ENCODE measurements at places on chromosomes 7 and 10.

DNA sequence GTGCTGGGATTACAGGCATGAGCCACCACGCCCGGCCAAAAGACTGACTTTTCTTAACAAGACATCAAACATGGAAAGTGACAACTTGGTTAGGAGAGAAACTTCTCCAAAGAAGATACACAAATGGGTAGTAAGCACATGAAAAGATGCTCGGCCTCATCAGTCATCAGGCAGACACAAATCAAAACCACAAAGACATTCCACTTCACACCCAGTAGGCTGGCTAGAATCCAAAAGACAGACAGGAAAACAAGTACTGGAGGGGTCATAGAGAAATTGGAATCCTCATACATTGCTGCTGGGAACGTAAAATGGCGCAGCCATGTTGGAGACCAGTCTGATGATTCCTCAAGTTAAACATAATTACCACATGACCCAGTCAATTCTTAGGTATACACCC is 16.4 kb downstream of the SEPHS1 start:
- no peak for DNase-seq

DNA sequence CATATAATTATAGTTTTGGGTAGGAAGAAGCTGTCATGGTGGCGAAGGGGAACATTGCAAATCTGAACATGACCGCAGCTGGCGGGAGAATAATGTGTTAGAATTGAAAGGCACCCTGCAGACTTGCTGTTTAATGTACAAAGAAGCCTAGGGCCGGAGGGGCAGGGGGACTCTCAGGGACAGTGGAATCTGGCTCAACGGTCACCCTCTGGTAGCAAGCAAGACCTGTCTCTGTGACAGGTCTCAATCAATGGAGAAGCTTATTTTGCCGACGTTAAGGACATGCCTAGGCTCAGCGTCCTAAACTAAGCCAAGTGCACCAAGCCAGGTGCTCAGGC is 177.3 kb downstream of the NSUN6 start:
- DNase-seq = no peak

- no peak for DNase-seq
Observed at GRCh38 chr7:149370790-149371189, 90.1 kb downstream of the ZNF777 start.

GRCh38 chr7:69880840-69881239 is 282.6 kb downstream of the AUTS2 start:
- peak; percentile 37 for DNase-seq

DNA sequence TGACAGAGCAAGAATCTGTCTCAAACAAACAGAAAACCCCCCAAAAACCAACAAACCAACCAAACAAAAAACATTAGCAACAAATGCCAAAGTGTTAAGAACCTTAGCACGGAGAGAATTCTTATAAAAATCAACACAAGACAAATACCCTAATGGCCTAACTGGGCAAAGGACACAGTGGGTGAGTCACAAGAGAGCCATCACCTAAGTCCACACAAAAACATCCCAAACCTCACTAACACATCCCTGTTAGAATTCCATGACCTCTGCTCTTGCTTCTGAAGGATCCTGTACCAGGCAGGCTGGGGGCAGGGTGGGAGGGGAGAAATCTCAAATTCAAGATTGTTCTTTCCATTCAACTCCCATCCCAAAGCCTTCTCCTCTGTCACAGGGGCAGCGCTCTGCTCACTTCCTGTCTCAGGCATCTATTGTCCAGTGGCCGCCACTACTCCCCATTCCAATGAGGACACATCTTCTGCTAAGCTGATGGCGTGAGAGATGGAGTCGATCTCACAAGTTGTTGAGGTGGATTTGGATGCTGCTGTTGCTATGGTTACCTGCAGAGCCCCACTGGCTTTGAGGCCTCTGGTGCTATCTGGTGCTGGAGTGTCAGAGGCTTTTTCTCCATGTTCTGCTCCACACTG is 9.2 kb downstream of the IL15RA start:
- DNase-seq = no peak

- no peak for DNase-seq
Observed at GRCh38 chr7:127988751-127989150, 42.5 kb downstream of the LRRC4 start.

GRCh38 chr10:131621784-131622624 is 278.8 kb upstream of the PPP2R2D start:
- no peak for DNase-seq

- DNase-seq = no peak
Observed at GRCh38 chr10:62214364-62214874, 54.2 kb downstream of the RTKN2 start.

DNA sequence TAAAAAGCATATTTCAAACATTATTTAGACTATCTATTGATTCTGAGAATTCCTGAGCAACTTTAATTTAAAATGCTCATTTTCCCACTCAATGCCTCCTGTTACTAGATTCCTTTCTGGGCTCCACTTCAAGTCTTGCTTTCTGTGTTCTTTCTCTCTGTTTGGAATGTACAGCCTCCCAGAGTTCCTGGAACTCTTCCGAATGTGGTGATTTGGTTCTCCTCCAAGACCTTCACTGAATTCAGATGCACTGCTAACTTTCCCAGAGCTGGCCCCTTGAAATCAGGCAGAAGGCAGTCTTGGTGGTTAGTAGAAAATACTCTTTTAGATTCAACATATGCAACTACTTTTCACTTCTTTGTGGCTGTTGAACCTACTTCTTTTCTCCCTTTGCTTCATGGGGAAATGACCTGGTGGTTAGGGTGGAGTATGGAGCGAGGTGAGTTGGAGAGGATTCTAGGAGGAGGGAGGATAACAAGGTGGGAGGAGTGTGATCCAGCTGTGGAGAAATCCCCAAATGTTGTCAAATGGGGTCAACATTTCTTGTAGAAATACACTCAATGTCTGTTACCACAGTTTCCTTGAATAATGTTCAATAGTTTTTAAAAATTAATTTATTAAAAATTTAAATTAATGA is 27.9 kb upstream of the CCDC7 start:
- DNase-seq = no peak

- DNase-seq = no peak
Observed at GRCh38 chr7:105806592-105807447, 69.6 kb downstream of the ATXN7L1 start.

GRCh38 chr10:122466951-122467381 is 5.6 kb downstream of the HTRA1 start:
- no peak for DNase-seq

Data from NCI-H526 treated with DMSO at 0.1 percent for 48 hours (cell line).